ENCODE measurements at places on chromosomes 2 and 18.

GRCh38 chr2:100136310-100136709 is 6.1 kb downstream of the AFF3 start:
- no peak for DNase-seq

GRCh38 chr2:25230948-25231311 is 62.5 kb upstream of the POMC start:
- no peak for DNase-seq

- DNase-seq, result no peak
Observed at GRCh38 chr2:11320698-11321492, 23.5 kb downstream of the ROCK2 start.

DNA sequence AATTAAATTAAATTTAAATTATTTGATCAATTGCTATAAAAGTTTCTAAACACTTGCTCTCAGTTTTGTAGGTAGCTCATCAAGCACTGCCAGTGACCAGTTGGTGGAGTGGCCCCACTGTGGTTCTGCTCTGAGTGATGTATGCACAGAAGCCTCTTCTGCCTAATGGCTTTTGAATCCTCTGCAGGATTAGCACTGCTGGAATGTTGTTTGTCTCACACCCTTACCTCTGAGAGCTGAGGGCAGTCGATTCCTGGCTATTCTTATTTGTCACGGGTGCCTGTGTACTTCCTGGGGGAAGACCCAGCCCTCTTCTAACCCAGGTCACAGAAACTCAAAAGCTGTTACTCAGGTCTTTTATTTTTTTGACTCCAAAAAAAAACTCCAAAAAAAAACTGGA is 9.5 kb downstream of the CAPN14 start:
- DNase-seq, result no peak

- DNase-seq, result peak; percentile 31
Observed at GRCh38 chr2:26461601-26462023, 16.3 kb downstream of the OTOF start.

DNA sequence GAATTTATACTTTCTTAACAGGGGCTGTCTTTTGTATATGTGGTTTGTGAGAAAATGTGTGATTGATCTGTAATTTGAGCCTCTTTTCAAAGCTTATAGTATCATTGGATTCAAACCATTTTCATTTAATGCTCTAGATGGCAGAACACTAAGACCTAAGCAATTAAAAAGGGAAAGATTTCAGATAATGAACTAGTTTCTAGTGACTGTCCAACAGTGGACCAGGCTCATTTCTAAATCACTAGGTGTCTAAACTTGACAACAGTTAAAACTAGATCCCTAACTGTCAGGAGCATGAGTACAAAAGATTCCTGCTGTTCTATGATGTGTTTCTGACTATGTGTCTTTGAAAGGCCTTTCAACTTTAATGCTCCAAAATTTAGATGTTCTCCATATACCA is 54.6 kb downstream of the ANKRD44 start:
- no peak for DNase-seq

DNA sequence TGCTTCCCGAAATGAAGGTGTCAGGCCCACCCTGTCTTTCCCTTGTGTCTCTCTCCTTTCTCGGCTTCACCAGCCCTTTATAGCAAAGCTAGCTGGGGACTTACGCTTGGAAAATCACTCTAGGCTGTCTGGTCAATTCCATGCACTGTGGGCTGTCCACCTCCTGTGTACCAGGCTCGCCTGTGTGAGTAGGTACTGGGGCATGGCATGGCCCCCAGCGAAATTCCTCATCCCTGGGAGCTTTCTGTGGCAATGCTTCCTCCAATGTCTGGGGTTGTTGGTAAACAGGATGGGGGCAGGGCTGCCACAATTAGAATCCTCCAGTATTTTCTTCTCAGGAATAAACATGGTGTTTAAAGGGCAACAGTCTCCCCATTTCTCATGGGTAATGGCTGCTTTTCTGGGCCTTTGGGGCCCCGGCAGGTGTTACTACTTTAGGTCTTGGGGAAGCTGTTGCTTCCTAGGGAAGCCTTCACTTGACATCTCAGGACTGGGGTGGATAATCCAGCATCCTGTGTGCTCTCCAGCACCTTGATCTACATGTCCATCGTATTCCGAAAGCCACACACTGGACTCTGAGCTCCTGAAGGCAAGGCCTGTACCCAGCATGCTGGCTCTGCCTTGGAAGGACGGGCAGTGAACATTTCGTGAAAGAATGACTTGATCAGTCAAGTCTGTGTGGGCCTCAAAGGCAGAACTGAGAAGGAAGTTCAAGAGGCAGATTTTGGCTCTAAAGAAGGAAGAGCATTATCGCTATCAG is 21.1 kb downstream of the RHOB start:
- no peak for DNase-seq

GRCh38 chr2:236867441-236868260 is 218.0 kb upstream of the COPS8 start:
- no peak for DNase-seq

- no peak for DNase-seq
Observed at GRCh38 chr2:45918463-45919159, 267.1 kb downstream of the PRKCE start.

GRCh38 chr2:83233326-83233725 is 1225.8 kb downstream of the SUCLG1 start:
- DNase-seq, result no peak

- no peak for DNase-seq
Observed at GRCh38 chr2:84962917-84963316, 8.0 kb upstream of the KCMF1 start.

GRCh38 chr2:201440182-201440581 is 11.1 kb downstream of the TRAK2 start:
- no peak for DNase-seq

DNA sequence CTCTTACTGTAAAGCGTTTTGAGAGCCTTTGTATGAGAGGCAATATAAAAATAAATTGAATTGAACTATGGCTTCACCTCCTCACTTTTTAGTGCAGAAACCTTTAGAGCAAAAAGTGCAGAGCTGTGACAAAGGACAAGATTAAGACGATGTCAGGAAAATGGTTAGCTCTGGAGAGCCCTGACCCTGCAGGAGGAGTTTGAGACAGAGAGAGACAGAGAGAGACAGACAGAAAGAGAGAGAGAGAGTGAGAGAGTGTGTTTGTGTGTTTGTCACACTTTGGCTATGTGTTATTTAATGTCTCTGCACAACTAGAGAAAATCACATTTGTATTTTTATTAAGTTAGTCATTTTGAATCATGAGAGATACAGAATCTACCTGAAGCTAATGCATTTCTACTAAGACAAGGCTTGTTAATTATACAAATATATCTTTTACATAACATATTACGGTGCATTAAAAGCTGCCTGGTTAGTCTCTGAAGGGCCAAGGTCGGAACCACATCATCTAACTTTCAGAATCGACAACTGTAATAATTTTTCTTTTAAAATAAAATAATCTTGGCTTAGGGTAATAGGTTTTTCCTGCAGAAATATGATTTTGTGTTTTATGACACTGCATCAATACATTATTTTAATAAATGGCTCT is 423.5 kb upstream of the ZEB2 start:
- DNase-seq, result no peak

DNA sequence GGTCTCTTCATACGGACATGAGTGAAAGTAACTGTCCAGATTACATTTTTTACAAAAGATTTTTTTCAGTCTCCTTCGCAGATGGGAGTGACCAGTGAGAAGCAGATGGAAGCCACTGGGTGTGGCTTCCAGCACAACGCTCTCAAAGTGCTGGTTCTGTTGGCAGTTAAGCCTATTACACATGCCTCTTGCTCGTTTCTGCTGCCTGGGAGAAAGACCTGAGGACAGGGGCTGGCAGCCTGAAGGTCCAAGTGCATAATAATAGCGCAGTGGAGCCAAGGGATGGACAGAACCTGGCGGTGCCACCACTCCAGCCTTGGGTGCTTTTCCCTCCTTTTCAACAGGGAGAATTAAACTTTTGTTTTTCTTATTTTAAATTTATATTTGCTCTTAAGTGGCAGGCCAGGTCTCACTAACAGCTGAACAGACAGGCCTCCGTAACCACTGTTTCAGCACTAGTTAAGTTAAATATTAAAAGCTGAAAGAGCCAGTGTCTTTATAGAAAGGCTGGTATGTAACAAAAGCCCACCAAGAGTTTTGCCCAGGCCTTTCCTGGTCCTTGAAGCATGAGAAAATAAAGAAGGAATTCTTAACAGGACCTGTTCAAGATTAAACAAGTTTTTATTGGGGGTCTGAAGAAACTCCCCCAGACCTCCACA is 1.2 kb upstream of the SKA1 start:
- DNase-seq, result no peak

DNA sequence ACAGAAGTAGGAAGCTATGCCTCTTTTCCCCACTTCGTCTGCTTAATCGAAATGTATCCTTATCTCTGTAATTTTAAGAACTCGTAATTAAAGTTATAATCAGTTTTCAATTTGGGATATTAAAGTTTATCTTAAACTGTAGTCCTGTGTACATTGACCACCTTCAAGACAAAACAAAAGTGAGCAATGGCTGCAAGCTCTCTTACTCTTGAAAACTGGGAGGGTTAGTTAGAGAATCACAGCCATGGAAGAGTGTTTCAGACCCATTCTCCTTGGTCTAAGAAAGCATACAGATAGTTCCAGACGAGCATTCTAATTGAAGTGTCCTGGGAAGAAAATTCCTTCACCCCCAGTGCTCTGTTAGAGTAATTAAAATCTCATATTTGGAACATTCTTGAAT is 2.0 kb downstream of the KCMF1 start:
- peak; percentile 88 for DNase-seq

DNA sequence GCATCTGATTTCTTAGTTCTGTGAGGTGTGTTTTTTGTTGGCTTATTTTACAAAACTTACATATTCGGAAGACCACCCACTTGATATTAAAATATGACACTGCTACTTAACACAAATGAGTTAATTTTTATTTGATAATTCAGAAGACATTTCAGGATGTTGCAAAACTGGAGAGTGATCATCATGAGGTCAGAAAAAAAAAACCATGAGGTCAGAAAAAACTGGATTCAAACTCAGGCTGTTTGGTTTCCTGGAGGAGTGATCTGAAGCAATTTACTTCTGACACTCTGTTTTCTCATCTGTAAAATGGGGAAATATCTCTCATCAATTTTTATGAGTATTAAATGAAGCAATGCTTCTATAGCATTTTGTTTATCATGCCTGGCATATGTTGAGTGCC is 1.8 kb upstream of the CCBE1 start:
- DNase-seq, result no peak

DNA sequence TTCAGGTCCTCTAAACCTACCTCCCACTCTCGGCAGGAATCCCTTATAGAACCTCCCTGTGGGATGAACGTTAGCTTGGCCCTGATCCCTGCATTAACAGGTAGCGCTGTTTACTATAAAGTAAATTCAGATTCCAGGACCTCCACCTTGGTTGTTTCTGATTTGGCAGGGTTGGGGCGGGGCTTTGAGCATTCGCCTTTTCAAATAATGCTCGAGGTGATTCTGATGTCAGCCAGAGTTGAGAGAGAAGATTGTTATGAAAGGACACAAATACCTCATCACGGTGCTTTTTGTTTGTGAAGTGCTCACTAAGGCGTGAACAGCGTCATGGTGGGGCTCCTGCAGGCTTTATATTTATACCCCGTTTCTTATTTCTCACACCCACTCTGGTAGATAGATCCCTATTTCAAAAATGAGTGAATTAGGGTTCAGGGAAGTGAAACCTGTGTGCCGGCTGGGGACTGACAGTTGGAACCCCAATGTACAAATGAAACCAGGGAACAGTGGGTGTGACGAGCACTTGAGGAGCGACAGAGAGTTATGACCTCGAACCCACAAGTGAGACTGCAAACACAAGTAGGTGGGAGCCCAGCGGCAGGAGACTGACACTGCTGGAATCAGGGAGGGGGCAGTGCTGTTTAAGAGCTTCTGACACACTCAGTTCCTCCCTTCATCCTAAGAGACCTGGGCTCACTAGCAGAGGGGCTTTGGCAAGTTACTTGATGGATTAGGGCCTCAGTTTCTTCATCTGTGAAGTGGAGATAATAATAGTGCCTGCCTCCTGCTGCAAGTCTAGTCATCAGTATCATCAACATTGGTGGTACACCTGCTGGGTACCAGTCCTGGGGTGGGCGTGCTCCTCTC is 14.2 kb upstream of the CXCR4 start:
- DNase-seq, result no peak

GRCh38 chr2:120760446-120761135 is 24.9 kb downstream of the GLI2 start:
- no peak for DNase-seq

DNA sequence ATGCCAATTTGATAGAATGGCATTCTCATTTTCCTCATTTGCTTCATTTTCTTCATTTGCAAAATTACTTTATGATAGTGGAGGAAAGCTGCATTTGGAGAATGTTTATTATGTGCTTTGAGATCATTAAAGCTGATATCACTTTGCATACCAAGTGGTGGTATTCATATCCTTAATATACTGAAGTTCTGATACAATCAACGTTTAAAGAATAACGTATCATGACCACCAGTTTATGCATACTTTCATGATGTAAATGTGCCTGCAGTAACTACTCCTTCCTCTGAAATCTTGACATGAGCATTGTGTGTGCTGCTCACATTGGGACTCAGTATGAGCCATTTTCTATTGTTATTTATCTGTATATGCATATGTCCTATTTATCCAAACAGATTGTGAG is 302.1 kb downstream of the ARHGAP15 start:
- DNase-seq, result no peak

GRCh38 chr2:202290316-202290715 is 24.8 kb downstream of the NOP58 start:
- no peak for DNase-seq

DNA sequence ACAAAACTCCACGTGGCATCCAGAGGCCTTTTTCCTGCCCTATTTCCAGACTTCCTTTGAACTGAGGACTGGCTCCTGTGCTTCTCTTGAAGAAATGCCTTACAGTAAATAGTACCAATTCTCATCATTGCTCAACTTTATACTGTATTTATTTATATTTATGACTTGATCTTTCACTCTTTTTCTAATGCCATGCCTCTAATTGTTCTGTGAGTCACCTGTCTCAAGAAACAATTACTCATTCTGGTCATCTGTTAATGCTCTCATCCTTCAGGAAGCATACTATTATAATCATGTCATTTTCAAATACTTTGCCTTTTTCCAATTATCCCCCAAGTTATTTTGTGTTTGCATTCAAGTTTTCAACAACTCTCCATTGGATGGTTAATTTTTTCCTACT is 85.9 kb downstream of the DCDC2C start:
- DNase-seq, result peak; percentile 26

Data from osteoblast (primary cell).